ENCODE measurements at places on chromosomes 6 and 20.

- peak; percentile 73 for DNase-seq
Measured at GRCh38 chr6:155185544-155185943, 78.3 kb upstream of the CLDN20 start.

- DNase-seq: no peak
Measured at GRCh38 chr20:25619514-25619913, 4.3 kb downstream of the NANP start.

DNA sequence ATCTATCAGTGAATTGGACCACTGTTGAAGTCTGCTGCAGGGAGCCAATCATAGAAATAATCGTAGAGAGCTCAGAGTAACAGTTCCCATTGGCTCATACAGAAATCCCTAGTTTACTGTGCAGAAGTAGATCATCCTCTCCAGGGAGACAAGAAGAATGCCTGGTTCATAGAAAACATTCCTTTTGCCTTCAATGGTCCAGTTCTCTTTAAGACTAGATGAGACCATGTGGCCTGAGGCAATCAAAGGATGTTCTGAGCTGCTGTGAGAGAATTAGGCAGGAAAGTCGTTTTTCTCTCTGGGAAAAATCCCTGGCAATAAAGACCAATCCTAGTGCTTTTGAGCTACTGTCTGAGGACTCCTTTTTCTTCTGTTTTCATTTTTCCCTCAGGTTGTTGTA, 208.4 kb downstream of the CENPW start:
- no peak for DNase-seq

DNA sequence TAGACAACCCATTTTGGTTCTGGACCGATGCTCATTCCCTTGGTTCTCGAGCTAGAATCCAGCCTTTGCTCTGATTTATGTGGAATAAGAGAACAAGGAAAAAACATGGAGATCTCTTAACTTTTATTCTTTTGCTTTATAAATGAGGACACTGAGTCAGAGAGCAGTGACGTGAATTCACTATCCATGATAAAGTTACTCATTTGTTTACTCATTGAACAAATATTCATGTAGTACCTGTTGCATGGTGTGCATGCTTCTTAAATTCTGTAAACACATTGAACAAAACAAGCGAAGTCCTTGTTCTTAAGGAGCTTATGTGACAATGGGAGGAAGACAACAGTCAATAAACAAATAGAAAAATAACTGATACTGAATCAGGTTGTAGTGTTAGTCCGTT, 56.9 kb downstream of the BMP2 start:
- no peak for DNase-seq

GRCh38 chr6:11798096-11798495, 19.5 kb upstream of the ADTRP start:
- DNase-seq: no peak
